ENCODE measurements at places on chromosomes 11 and 22. TPM values are rescaled to one million over a fixed set of nuclear protein-coding genes. Genes with fewer than 3 reads are reported as not detected.

Gene MB
- total RNA-seq, result not detected

Gene LGR4
- total RNA-seq, result 1.6 TPM

Gene TSGA10IP
- total RNA-seq, result not detected

Gene MMP8
- not detected for total RNA-seq

Gene MPPED1
- total RNA-seq, result under 0.01 TPM

Gene RBMXL2
- total RNA-seq, result not detected

Gene ALDH3B1
- 0.44 TPM for total RNA-seq

Gene OR51E2
- not detected for total RNA-seq

Gene CLDN5
- total RNA-seq, result 533 TPM

Data from lung microvascular endothelial cell (primary cell).